Stomach (tissue), 19 donors: ENCODE measurements at places on chromosomes 11 and 22.
A peak's percentile ranks its signal among the peaks of the same experiment; 100 is the strongest.

DNA sequence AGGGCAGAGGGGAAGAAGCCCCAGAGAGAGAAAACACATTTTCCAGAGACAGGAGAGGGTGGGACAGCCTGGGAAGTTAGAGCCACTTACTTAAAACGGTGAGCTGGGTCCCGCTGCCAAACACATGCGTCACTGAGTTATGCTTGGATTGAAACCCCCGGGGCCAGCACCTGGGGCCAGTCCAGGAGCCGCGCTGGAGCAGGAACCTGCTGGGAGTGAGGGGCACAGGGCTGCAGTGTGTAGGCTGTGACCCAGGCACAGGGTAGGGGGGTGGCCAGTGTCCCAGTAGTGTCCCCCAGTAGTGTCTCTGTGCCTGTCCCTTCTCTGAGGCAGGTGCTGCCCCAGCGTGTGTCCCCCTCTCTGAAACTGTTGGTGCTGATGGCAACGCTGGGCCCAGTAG, 5.2 kb downstream of the IGLL1 start:
- no peak for DNase-seq

GRCh38 chr11:78935398-78936068, 360.9 kb upstream of the NARS2 start:
- no peak for DNase-seq

GRCh38 chr22:17920992-17921650, 103.2 kb downstream of the MICAL3 start:
- no peak for DNase-seq

- DNase-seq: no peak
These were observed 167.0 kb upstream of the NECTIN1 start for GRCh38 chr11:119895981-119896380.

- no peak for DNase-seq
These were observed 61.4 kb downstream of the EFCAB6 start for GRCh38 chr22:43750751-43751150.

- no peak for DNase-seq
These were observed 49.8 kb upstream of the LMO2 start for GRCh38 chr11:33941637-33942160.

GRCh38 chr11:10486161-10486840, 31.2 kb downstream of the AMPD3 start:
- DNase-seq: no peak

DNA sequence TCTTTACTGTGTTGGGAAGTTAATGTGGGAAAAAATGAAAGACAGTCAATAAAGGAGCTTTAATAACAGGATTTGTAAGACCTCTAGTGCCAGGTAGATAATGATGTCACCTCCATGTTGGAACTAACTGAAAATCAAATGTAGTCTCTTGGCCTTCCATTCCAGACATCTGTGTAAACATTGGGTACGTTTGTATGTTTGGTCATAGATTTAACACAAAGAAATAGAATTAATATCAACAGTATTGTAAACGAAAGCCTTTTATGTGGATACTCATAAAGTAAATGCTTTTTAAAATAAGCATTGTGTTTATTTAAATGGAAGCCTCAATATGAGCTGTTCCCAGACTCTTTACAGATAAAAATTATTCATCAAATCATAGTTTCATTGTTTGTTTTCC, 605.7 kb downstream of the METTL15 start:
- no peak for DNase-seq

- no peak for DNase-seq
These were observed 74.2 kb upstream of the IGLL5 start for GRCh38 chr22:22813126-22814075.

DNA sequence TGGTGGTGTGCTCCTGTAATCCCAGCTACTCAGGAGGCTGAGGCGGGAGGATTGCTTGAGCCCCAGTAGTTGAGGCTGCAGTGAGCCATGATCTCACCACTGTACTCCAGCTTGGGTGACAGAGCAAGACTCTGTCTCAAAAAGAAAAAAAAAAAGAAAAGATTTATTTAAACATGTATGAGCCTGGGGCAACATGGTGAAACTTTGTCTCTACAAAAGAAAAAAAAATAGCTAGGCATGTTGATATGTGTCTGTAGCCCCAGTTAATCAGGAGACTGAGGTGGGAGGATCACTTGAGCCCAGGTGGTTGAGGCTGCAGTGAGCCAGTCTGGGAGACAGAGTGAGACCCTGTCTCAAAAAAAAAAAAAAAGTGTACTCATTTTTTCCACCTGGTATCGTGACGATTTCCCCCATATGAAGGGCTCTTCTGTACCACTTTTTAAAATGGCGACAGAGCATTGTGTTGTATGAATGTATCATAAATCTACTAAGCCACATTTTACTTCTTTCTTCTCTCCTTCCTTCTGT, 16.4 kb upstream of the KCTD14 start:
- no peak for DNase-seq

- peak; percentile 57 for DNase-seq
These were observed 32.9 kb upstream of the TECTA start for GRCh38 chr11:121067962-121068647.

GRCh38 chr11:39247570-39248137, 2211.8 kb downstream of the LRRC4C start:
- DNase-seq: no peak

GRCh38 chr22:28711341-28711740, 30.3 kb downstream of the CHEK2 start:
- DNase-seq: peak; percentile 7

- peak; percentile 56 for DNase-seq
These were observed 124.6 kb downstream of the FEZ1 start for GRCh38 chr11:125371431-125371935.

DNA sequence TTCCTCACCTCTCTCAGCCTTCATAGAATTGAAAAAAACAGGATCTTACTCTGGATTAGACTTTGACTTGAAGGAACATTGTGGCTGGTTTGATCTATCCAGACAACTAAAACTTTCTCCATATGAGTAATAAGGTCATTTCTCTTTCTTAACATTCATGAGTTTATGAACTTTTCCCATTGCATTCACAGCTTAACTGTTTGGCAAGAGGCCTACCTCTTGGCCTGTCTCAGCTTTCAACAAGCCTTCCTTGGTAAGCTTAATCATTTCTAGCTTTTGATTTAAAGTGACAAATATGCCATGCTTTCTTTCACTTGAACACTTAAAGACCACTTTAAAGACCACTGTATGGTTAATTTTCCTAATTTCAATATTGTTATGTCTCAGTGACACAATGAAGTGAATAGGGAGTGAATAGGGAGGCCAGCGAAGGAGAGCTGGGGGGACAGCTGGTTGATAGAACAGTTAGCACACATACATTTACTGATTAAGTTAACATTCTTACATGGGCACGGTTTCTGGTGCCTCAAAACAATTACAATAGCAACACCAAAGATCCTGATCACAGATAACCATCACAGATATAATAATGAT, 17.0 kb downstream of the IMMP1L start:
- no peak for DNase-seq

DNA sequence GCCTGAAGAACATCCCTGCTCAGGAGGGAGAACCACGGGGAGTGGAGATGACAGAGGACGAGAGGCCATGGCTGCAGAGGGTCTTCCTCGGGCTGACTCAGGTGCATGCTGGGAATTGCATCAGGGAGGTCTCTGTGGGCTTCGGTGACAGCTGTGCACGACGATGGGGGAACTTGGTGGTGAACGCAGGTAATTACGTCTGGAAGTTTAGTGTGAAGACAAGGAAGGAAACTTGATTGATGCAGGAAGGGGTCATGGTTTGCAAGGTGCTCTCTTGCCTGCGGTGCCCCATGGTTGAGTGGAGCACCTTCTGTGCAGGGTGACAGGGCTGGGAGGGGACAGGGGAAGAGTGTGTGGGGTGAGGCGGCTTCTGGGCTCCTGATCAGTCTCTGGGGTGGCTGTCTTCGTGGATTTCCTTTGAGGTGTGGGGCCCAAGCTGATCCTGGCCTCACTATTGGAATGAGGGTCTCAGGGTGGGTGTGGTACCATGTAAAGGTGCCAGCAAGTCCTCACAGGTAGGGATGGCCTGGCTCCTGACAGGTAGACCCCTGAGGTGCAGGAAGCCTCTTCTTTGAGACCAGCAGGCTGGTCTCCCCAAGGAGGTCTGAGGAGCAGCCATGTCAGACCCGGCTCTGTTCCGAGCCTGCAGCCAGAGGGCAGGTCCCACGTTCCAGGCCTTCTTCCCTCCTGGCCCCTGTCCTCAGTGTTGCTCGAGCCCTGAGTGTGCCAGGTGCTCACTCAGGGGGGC, 1020.1 kb downstream of the TBC1D22A start:
- no peak for DNase-seq

DNA sequence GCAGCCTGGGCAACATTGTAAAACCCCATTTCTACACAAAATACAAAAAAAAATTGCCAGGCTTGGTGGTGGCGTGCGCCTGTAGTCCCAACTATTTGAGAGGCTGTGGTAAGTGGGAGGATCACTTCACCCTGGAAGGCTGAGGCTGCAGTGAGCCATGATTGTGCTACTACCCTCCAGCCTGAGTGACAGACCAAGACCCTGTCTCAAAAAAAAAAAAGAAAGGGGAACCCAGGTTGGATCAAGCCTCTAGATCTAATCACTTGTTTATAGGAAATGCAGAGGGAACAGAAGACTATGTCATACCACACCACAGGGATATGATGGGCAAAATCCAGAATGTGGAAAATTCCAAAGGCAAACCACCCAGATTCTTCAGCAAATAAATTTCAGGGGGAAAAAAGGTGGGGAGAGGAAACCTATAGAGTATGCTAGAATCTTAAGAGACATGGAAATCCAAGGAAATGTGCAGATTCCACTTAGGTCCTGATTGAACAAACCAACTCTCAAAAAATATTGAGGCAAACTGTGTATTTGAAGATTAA, 16.5 kb upstream of the MALAT1 start:
- DNase-seq: no peak

DNA sequence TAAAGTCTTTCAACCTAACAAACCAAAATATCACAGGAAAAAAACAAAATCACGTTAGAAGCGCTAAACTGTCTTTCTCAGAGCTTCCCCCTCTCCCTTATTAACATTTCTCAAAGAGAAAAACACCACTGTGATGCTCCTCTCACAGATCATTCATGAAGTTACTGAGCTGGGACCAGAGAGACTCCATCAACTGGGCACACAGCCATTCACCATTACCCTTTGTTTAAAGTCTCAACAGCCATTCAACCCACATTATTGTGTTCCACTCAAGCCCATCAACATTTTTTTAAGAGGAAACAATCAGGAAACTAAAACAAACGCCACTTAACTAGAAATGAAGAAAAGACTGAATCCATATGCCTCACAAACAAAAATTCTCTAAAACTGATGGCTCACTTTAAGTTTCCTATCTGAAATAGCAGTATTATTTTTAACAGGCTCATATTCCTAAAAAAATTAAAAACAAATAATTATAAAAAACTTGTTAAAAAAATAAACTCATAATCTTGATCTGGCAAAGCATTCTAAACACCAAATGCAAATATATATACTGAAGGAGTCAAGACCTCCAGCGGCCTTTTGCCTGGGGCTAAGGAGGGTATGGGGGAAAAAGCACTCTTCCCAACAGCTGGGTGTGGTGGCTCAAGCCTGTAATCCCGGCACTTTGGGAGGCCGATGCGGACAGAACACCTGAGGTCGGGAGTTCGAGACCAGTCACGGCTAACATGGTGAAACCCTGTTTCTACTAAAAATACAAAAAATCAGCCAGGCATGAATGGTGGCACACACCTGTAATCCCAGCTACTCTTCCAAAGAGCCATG, 14.0 kb downstream of the CELF1 start:
- peak; percentile 55 for DNase-seq

DNA sequence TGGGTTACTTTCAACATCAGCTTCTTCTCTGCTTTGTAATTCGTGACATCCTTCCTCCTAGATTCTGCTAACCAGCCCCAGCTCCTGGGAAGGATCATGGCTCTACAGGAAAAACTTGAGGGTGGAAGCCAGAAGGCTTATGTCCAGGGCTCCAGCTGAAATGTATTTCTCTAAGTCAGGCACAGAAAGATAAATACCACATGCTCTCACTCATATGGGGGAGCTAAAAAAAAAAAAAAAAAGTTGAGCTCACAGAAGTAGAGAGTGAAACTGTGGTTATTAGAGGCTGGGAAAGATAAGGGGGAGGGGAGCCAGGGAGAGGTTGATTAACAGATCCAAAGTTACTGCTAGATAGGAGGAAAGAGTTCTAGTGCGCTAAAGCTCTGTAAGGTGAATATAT, 74.9 kb downstream of the DSCAML1 start:
- peak; percentile 87 for DNase-seq

DNA sequence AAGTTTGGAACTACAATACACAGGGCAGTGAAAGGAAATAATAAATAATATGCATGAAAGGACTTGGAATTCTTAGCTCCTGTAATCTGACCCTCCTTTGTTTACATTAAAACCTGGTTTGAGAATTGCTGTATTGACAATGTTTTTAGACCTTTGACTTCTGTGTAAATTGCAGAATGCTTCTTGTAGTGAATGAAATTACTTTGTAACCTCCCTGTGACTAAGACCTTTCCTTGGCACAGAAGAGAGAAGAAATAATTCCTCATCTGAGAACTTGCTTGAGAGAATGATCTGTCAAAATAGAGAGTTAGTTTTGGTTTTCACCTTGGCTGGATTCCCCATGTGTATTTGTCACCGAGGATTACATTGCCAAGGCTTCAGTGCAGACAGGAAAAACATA, 640.0 kb upstream of the ANO5 start:
- DNase-seq: no peak

DNA sequence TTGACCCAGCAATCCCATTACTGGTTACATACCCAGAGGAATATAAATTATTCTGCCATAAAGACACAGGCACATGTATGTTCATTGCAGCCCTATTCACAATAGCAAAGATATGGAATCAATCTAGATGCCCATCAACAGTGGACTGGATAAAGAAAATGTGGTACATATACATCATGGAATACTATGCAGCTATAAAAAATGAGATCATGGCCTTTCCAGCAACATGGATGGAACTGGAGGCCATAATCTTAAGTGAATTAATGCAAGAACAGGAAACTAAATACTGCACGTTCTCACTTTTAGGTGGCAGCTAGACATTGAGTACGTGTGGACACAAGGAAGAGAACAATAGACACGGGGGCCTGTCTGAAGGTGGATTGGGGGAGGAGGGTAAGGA, 15.1 kb upstream of the WNT11 start:
- DNase-seq: no peak

DNA sequence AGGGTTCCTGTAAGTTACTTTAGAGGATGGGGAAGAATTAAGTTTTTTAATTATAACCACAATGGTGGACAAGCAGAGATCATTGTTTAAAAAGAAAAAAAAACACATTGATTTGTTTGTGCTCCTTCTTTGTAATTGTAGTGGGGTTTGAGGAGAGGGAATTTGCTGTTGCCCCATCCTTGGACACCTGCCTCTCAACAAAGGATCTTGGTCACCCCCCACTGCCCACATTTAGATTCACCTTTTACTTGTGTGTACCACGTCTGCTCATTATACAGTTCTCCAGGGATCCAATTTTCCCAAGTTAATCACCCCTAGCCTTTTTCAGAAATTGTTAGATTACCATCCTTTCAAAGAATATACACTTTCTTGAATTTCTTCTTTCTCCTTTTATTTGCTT, 53.0 kb downstream of the DNAJC24 start:
- no peak for DNase-seq

DNA sequence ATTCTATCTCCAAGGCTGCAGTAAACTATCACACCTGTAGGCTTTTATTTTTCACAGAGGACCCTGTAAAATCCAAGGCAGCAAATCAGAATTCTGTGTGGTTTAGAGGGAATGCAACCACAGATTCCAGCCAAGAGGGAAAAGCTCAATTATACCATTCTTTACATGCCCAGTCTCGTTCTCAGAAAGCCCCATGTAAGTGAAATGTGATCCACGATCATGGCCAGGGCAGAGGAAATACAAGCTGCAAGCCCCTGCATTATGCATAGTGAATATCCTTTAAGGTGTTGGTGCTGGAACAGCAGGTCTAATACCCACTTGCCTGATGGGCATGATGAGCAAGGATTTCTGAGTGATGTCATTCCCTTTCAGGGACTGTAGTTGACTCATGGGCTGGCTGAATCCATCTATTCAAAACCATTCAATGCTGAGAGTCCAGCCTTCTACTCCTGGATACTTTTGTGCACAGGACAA, 198.7 kb upstream of the MTMR2 start:
- no peak for DNase-seq
